ENCODE measurements at places on chromosomes 4 and X.
A peak's percentile ranks its signal among the peaks of the same experiment; 100 is the strongest.

GRCh38 chr4:159906051-159906450 is 803.2 kb downstream of the RAPGEF2 start:
- no peak for DNase-seq

DNA sequence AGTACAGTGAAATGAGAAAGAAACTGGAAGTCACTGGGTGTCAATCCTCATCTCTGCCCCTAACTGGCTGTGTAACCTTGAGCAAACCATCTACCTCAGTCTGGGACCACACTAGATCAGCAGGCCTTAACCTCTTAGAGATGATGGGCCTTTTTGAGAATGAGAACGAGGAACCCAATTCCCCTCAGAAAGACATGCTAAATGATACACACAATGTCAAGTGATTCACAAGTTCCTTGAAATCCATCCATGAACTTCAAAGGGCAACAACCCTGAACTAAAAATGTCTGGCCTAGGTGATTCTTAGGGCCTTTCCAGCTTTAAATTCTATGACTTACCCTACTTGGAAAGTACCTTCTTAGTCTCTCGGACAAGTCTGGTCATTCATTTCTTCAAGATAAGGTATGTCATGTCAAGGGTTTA is 47.4 kb downstream of the ACSL4 start:
- no peak for DNase-seq

- peak; percentile 81 for DNase-seq
Measured at GRCh38 chrX:71671043-71671780, 3.9 kb downstream of the LOC101059915 start.

DNA sequence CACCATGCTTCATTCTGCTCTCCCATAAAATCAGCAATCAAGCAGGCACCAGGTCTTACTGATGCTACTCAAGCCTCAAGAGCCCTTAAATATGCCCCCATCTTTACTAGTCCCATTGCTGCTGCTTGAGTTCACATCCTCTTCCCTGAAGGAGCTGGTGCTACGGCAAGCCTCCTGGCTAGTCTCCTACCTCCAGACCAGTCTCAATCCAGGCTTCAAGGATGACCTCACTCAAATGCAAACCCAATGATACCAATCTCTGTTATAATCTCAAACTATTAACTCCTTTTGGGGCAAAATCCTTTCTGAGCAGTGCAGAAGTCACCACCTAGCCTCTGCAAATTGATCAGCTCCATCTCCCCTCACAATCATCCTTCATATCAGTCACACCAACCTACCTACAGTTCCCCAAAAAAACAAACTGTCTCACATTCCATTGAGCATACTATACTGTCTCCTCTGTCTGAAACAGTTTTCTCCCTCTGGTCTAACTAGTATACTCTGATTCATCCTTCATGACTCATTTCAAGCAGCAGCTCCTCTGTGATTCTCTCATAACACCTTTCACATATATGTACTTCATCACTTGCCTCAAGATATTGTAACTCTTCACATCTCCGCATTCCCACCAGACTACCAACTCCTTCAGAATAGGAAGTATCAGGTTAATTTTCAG is 30.0 kb downstream of the PAPSS1 start:
- no peak for DNase-seq

DNA sequence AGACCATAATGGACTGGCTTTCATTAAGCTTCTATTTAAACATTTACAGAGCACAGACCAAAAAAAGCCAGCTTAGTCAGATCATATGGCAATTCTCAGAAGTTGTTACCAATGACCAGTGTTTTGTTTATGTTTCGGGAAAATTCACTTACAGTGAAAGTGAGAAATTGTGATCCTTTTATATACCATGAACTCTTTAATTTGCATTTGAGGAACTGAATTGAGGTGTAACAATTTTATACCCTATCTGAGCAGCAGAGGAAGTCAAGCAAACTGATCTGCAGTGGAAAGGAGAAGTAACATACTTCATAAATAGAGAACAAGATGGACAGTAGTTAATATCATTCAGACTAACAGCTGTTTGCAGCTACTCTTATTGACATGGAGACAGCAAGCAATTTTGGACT is 97.1 kb downstream of the TMA16 start:
- DNase-seq = no peak

DNA sequence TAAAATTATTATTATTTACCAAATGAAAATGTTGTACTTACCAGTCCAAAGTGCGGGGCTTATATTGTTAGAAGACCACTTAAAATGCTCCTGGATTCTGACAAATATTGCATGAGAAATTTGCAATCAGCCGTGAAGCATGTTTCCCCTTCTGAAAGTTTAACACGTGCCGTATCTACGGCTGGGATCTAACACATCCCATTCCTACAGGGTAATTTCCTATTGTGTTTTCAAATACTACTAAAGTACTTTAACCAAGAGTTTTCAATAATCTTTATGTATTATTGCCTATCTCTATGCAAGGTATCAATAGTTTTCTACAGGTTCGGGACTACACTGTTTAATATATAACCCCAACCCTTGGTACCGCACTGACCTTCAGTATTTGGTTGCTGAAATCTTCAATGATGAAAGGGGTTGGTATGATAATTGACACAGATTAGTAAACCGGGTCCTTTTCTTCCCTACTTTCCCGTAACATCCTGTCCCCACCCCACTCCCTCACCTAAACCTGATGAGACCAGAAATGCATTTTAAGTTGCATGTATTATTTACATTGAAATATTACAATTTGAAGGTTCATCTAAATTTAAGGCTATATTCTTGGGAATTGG is 795 bp upstream of the BRWD3 start:
- no peak for DNase-seq

GRCh38 chr4:48710446-48711209 is 69.5 kb downstream of the FRYL start:
- no peak for DNase-seq

- peak; percentile 25 for DNase-seq
Measured at GRCh38 chr4:152937336-152938236, 1.5 kb downstream of the FHDC1 start.

Data from activated CD4-positive, alpha-beta T cell treated with anti-CD3 and anti-CD28 coated beads, Interleukin-2, amount 50 U/mL, for 48 hours (primary cell).